Stimulated activated CD4-positive, alpha-beta T cell treated with anti-CD3 and anti-CD28 coated beads, Interleukin-12 subunit alpha, Interleukin-12 subunit beta, amount 100 ng/mL, for 48 hours (primary cell): ENCODE measurements at places on chromosomes 11 and 22.

DNA sequence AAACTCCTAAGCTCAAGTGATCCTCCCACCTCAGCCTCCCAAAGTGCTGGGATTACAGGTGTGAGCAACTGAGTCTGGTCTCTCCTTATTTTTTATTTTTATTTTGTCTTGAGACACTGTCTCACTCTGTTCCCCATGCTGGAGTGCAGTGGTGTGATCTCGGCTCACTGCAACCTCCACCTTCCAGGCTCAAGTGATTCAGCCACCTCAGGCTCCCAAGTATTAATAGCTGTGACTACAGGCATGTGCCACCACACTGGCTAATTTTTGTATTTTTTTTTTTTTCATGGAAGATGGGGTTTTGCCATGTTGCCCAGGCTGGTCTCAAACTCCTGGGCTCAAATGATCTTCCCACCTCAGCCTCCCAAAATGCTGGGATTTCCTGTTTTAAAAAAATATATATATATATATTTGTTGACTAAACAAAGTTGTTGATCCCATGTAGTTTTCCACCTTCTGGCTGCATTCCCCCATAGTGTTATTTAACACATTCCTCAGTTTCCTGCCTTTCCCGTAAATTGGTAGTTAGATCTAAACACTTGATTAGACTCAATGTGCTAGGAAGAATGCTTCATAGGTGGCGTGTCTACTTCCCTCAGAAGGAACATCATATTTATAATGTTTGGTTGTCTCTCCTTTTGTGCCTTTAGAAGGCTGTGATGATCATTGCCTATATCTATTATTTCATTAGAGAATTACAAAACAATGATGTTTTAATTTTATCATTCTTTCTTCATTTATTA is 38.8 kb downstream of the LRRC32 start:
- DNase-seq, result no peak

DNA sequence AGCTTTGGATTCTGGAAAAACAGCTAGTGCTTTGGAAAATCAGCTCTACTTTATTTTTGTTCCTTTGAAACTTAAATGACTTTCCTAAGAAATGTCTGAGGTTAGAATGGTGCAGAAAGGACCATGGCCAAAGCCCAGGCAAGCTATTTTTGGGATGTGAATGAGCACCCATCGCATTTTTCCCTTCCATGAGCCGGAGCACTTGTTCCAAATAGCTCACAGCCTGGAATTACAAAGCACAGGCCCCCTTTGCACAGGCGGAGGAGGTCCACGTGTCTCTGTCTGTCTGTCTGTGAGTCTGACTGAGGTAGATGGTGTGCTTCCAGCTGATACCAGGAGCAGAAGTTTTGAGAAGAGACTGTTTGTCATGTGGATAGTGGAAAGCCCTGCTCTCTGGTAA is 50.7 kb downstream of the MICAL2 start:
- no peak for DNase-seq

DNA sequence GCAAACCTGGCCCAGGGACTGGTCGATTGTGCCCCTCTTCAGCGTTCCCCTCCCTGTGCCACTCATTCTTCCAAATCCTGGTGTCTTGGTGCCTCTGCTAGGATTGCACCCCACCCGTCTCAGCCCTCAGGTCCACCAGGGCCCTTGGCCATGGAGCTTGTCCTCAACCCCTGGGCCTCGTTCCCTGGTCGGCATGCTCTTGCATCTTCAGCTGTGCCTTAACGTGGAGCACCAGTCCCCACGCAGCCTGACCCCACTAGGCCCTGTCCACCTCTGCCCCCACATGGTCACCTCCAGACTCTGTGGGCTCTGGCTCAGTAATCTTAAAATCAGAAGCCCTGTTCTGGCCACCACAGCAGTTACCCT is 61.1 kb downstream of the OSBP2 start:
- DNase-seq, result no peak

DNA sequence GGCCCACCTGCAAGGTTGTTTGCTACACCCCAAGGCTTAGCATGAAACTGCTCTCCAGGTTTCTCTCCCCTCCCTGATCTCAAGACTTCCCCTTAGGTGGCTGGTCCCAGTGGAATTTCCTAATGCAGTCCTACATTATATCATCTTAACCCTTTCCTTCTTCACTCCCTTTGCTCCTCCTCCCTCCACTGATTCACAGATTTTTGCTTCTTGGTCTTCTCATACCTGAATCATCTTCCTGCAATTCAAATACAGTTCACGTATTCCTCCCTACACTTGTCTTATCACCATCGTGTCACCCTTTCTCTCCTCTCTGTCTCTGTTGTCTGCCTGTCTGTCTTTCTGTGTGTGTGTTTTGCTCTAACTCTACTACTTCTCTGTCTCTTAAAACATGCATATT is 17.0 kb downstream of the MMP10 start:
- DNase-seq, result no peak

DNA sequence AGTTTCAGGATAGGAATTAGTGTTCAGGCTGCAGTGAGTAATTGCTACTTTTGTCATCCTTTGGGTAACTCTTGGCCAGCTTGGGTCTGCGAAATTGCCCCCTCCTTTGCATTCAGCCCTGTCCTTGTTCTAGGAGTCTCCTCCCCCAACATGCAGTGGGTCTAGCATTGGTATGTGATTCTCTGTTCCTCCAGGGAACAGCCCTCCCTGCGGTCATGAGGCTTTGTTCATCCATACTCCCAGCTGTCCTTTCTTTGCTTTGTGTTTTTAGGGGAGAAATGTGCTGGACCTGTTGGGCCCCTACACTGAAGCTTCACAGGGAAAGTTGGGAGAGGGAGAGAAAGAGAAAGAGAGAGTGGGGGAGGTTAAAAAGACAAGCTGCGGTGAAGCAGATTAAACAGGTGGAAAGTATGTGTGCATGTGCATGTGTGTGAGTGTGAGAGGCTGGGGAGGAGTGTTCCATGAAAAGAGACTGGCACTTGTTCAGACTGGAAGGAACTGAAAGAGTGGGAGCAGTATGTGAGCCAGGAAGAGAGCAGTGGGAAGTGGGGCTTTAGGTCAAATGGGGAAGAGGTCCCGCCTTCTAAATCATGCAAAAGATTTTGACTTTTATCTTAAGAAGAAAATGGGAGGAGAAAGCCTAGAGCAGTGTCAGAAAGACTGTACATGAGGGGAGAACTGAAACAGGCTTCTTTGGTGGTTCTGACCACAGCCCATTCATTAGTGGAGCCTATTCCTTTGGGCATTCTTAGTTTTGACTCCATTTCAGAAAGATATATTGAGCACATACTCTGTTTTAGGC is 17.9 kb upstream of the SESN3 start:
- DNase-seq, result no peak

DNA sequence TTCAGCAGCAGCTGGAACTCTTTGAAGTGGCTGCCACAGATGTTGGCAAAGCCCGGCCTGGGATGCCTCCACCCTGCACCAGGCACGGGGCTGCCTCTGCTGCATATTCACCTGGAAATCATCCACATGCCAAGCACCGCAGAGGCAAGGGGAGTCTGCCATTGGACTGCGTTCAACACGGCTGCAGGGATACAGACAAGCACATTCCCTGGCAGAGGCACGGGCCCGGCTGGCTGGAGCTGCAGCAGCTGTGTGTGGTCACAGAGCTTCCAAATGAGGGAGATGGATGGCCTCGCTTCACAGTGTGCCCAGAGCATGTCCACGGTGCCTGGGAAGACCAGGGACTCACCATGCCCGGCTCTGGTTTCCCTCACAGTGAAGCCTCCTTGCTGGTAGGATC is 1378.9 kb downstream of the TBC1D22A start:
- DNase-seq, result no peak

DNA sequence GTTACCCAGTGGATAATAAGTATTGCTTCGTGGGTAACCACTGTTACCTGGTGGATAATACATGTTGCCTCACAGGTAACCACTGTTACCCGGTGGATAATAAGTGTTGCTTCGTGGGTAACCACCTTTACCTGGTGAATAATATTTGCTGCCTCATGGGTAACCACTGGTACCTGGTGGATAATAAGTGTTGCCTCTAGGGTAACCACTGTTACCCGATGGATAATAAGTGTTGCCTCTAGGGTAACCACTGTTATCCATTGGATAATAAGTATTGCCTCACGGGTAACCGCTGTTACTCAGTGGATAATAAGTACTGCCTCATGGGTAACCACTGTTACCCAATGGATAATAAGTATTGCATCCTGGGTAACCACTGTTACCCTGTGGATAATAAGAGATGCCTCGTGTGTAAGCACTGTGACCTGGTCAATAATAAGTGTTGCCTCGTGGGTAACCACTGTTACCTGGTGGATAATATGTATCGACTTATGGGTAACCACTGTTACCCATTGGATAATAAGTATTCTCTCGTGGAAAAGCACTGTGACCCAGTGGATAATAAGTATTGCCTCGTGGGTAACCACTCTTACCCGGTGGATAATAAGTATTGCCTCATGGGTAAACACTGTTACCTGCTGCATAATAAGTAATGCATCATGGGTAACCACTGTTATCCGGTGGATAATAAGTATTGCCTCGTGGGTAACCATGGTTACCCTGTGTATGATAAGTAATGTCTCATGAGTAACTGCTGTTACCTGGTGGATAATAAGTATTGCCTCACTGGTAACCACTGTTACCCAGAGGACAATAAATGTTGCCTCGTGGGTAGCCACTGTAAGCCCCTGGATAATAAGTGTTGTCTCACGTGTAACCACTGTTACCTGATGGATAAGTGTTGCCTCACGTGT is 20.1 kb upstream of the NXPE4 start:
- no peak for DNase-seq

GRCh38 chr11:134943544-134943943 is 531.5 kb upstream of the B3GAT1 start:
- no peak for DNase-seq

DNA sequence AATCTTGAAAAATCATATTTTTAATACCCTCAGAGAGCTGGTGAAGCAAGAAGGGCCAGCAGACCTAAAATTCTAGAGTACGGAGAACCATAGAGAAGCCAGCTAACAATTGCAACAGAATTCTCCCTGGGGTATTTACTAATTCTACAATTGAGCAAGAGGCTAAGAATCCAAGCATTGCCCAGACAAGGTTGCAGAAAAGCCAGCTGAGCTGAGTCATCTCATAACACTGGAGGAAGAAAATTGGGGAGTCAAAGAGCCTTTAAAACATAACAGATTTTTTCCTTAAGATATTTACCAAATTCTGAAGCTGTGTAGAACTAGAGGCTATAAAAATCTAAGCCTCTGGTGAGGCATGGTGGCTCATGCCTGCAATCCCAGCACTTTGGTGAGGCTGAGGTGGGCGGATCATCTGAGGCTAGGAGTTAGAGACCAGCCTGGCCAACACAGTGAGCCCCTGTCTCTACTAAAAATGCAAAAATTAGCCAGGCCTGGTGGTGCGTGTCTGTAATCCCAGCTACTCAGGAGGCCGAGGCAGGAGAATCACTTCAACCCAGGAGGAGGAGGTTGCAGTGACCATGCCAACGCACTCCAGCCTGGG is 13.6 kb upstream of the TMEM216 start:
- DNase-seq, result no peak

GRCh38 chr11:27551127-27551526 is 44.6 kb upstream of the LIN7C start:
- no peak for DNase-seq

DNA sequence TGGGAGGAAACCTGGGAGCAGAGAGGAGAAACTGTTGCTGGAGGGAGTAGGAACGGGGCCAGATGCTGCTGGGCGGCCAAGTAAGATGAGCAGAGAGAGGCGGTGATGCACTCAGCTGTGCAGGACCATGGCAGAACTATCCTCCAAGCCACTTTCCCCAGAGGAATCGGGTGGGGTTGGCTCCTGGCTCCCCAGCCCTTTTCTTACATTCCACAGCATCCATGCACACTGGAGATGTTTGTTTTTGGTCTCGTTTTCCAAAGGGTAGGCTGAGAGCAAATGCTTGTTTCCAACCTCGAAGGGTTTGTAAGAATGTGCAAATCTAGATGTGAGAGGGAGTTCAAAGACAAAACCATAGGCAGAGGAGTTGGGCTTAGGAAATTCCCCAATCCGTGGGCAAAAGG is 73.2 kb downstream of the DBX1 start:
- no peak for DNase-seq

- peak; percentile 35 for DNase-seq
Observed at GRCh38 chr22:38927033-38927781, 30.2 kb upstream of the APOBEC3A start.

- no peak for DNase-seq
Observed at GRCh38 chr22:17322511-17322910, 46.7 kb upstream of the CECR2 start.

GRCh38 chr22:23742505-23743264 is 8.2 kb downstream of the ZNF70 start:
- no peak for DNase-seq

- no peak for DNase-seq
Observed at GRCh38 chr11:72904016-72904415, 89.8 kb downstream of the ATG16L2 start.

DNA sequence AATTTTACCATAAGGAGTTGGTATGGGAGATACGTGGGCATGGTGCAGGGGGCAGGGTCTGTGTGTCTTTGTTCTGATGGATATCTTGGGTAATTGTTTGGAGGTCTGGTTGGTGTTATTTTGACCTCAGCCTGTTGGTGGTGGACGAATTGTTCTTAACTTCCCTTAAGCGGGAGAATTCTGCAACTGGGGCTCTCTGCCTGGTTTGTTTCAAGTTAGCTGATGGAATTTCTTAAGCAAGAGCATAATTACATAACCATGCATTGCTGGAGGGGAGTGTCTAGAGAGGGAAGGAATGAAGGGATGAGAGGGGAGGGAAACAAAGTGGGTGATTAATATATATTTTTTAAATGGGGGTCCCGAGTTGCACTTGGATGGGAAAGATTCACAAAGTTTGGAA is 908.5 kb upstream of the RAG2 start:
- DNase-seq, result no peak

DNA sequence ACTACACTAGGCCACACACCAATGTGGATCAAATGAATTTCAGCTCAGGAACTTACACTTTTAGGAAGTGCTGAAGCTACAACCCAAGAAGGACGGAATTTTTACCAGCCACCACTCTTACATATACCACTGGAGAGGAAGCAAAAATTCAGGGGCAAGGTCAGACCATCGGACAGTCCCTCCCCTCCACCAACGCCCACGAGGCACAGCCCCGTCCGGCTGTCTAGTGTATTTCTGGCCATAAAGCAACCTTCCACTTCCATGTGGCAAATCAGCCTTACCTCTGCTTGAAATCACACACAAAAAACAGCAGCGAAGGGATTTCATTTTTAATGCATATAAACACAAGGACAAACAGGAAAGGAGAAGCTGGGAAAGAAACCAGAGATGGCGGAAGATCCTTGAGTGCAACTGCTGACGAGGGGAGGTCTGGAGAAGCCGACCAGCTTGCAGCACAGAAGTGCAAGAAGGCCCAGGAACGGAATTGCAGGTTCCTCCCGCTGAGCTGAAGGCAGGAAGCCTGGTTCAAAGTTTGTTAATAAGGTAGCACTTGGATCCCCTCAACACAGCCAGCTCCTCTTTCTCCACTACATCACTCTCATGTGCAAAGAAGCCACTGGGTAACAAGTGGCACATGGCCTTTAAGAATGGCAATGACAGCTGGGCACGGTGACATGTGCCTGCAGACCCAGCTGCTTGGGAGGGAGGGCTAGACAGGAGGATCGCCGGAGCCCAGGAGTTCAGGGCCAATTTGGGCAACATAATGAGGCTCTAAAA is 71.5 kb downstream of the SHANK2 start:
- no peak for DNase-seq
